ENCODE measurements at places on chromosomes 3 and 15. TPM values are rescaled to one million over a fixed set of nuclear protein-coding genes. Genes with fewer than 3 reads are reported as not detected.

Gene CADPS
- total RNA-seq = 0.03 TPM

Gene SLC22A13
- 0.26 TPM for total RNA-seq

Gene NAALADL2
- total RNA-seq = 1.2 TPM

Gene LYZL4
- 0.34 TPM for total RNA-seq

Gene STRA6
- total RNA-seq = 45.8 TPM

Gene GRK7
- not detected for total RNA-seq

Gene SPESP1
- total RNA-seq = 16.2 TPM

Gene MYO5C
- 1.5 TPM for total RNA-seq

Gene PLIN1
- total RNA-seq = not detected

Gene P4HTM
- total RNA-seq = not detected

Gene HHLA2
- total RNA-seq = not detected

Gene ZKSCAN7
- total RNA-seq = not detected

Gene ZNF385D
- total RNA-seq = 1.9 TPM

Gene PIF1
- 35.5 TPM for total RNA-seq

Gene CCR3
- not detected for total RNA-seq

Gene RCN2
- 80.3 TPM for total RNA-seq

Gene UNC13C
- total RNA-seq = 0.03 TPM

Gene CRYBG3
- total RNA-seq = 9.4 TPM

Gene CHRNB4
- not detected for total RNA-seq

Gene SLCO3A1
- total RNA-seq = 3.7 TPM

Gene MUSTN1
- not detected for total RNA-seq

Gene TPRG1
- 0.08 TPM for total RNA-seq

Gene PIGBOS1
- total RNA-seq = 20.8 TPM

Gene CCDC66
- 14.4 TPM for total RNA-seq

Gene TUSC7
- total RNA-seq = not detected

Gene ANKRD34C
- total RNA-seq = not detected

Gene CHRD
- not detected for total RNA-seq

Gene IGSF11
- 0.11 TPM for total RNA-seq

Gene CHCHD6
- total RNA-seq = 34.1 TPM

Gene CCR2
- total RNA-seq = not detected

Gene CCDC39
- total RNA-seq = not detected

Gene ARHGEF26
- 5.5 TPM for total RNA-seq

Gene FEM1B
- 22.6 TPM for total RNA-seq

Gene B2M
- 697 TPM for total RNA-seq

Gene GOLGA8S
- total RNA-seq = not detected

Gene CAPN3
- total RNA-seq = 1.6 TPM

Gene SLC9C1
- total RNA-seq = 0.04 TPM

Gene PDE8A
- total RNA-seq = 22.0 TPM

Gene NR2E3
- total RNA-seq = 0.19 TPM

Gene NEK4
- total RNA-seq = 23.7 TPM

Gene CPB1
- total RNA-seq = not detected

Gene C3orf22
- not detected for total RNA-seq

Gene DZIP1L
- total RNA-seq = 18.1 TPM

Gene PARP6
- 32.7 TPM for total RNA-seq

Gene PLSCR5
- total RNA-seq = not detected

Gene ROPN1
- 3.0 TPM for total RNA-seq

Gene MASP1
- not detected for total RNA-seq

Gene ADCY5
- total RNA-seq = 0.04 TPM

Gene ELL3
- total RNA-seq = 1.2 TPM

Gene GATM
- total RNA-seq = 1.3 TPM

Gene DLEC1
- total RNA-seq = 0.11 TPM

Gene CFAP91
- total RNA-seq = 0.50 TPM

Gene AP3B2
- 3.0 TPM for total RNA-seq

Gene ROBO1
- 75.4 TPM for total RNA-seq

Gene MYO9A
- 12.0 TPM for total RNA-seq

Gene CYP8B1
- 0.11 TPM for total RNA-seq

Gene COL6A6
- total RNA-seq = not detected

Gene PPP1R14D
- not detected for total RNA-seq

Gene P2RY12
- total RNA-seq = not detected
